Subcutaneous preadipocyte (primary cell): ENCODE measurements at places on chromosomes 11 and 22. TPM values are rescaled to one million over a fixed set of nuclear protein-coding genes. Genes with fewer than 3 reads are reported as not detected.

The CNIH2 gene
- total RNA-seq: 0.73 TPM in 1 of 2 replicates, not detected in the other

The DTX4 gene
- total RNA-seq: 0.59 and 1.1 TPM in 2 replicates

The TMEM121B gene
- under 0.01 and 0.20 TPM in 2 replicates for total RNA-seq

The APOL3 gene
- 14.1 and 29.0 TPM in 2 replicates for total RNA-seq

The CHRM1 gene
- total RNA-seq: not detected in 2 replicates

The SCUBE1 gene
- not detected in 2 replicates for total RNA-seq

The OR8B8 gene
- total RNA-seq: not detected in 2 replicates

The LINC01488 gene
- total RNA-seq: not detected in 2 replicates

The RELA gene
- total RNA-seq: 22.8 and 31.9 TPM in 2 replicates

The OR8D4 gene
- 0.37 TPM in 1 of 2 replicates, not detected in the other for total RNA-seq

The SOX6 gene
- total RNA-seq: under 0.01 and 0.20 TPM in 2 replicates

The GRK3 gene
- 1.4 and 1.8 TPM in 2 replicates for total RNA-seq

The DDX25 gene
- not detected in 2 replicates for total RNA-seq

The ADORA2A gene
- total RNA-seq: 1.1 and 4.1 TPM in 2 replicates

The BACE1-AS gene
- 3.7 and 4.1 TPM in 2 replicates for total RNA-seq
